Caki2 (cell line): ENCODE measurements at places on chromosomes 11 and 22. TPM values are rescaled to one million over a fixed set of nuclear protein-coding genes. Genes with fewer than 3 reads are reported as not detected.

DNA sequence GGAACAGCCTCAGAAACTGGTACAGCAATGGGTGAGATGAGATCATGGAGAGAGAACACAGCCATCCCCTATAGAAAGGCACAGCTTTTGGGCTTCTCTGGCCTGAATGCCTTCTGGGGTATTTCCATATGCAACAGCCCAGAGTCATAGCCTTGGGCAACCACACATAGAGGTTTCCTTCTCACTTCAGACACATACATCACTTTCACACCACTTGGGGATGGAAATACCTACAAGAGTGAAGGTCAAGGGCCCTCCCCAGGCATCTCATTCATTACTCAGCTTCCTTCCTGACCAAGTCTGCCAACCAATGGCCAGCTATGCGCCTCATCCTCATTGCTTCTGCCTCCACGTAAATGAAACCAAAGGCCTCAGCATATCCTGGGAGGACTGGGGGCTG lies 17.7 kb upstream of the OLFML1 start:
- DNase-seq: no peak

STK33 gene
- total RNA-seq: not detected in 2 replicates

TPBGL gene
- not detected in 2 replicates for total RNA-seq

- peak; percentile 96 for DNase-seq
Observed at GRCh38 chr22:29621761-29622526, 18.5 kb downstream of the NF2 start.

HMOX1 gene
- 118 and 167 TPM in 2 replicates for total RNA-seq

RBM4B gene
- 8.5 and 29.2 TPM in 2 replicates for total RNA-seq

- DNase-seq: no peak
Observed at GRCh38 chr22:30591191-30591587, 521 bp downstream of the PES1 start.

- no peak for DNase-seq
Observed at GRCh38 chr11:12251666-12252560, 125.5 kb upstream of the PARVA start.

- peak; percentile 78 for DNase-seq
Observed at GRCh38 chr11:27055065-27055682, 14.6 kb downstream of the BBOX1 start.

DNA sequence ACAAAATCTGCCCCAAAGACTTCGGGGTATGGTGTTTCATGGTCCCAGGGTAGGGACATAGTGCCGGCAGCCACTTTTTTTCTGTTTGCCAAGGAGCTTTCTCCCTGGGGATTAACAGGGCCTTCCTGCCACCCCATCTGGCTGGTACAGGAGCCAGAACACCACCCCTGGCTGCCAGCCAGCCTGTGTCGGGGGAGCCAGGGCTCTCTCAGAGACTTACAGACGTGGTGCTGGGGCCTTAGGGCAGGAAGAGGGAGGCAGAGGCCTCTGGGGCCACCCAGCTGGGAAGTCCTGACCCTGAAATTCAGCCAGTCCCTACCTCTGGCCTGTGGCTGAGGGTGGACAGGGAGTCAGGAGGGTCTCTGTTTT lies 52.4 kb upstream of the CDON start:
- no peak for DNase-seq

- no peak for DNase-seq
Observed at GRCh38 chr22:26462051-26462450, 21.5 kb downstream of the HPS4 start.

DNA sequence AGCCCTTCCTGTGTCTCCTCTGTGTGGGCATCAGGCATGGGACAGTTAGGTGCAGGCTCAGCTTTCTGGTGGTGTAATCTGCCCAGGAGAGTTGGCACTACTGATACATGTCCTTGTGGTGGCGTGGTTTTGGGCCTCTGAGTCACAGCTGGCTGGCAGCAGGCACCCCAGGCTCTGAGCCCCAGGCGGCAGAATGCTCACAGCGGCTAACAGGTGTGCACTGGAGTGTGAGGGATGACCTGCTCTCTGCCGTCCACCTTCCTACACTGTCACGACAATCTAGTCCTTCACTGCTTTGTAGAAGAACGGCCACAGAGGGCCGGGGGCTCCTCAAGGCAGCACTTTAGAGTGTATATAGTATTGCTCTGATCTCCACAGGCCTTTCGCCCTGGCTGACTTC lies 100.3 kb upstream of the PITPNB start:
- peak; percentile 67 for DNase-seq

DNA sequence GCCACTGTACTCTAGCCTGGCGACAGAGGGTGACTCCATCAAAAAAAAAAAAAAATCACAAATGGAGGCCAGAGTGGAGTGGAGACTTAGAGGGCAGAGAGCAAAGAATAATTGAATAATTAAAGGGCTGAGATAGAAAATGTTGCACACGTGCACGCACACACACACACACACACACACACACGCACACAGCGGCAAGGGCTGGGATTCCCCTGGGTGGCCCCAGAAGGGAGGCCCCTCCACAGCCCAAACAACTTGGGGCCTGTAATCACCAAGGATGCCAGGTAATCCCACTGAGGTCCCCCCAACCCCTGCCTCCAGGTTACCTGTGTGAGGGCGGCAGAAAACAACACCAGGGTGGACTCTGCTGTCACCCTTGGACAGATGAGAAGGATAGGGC lies 12.0 kb upstream of the DGKZ start:
- DNase-seq: no peak

GRCh38 chr11:95341221-95341620 lies 110.2 kb upstream of the SESN3 start:
- DNase-seq: no peak
